Stimulated activated CD8-positive, alpha-beta memory T cell treated with anti-CD3 and anti-CD28 coated beads, Interleukin-4, amount 100 ng/mL, for 4 hours (primary cell): ENCODE measurements at places on chromosomes 1 and 21.

DNA sequence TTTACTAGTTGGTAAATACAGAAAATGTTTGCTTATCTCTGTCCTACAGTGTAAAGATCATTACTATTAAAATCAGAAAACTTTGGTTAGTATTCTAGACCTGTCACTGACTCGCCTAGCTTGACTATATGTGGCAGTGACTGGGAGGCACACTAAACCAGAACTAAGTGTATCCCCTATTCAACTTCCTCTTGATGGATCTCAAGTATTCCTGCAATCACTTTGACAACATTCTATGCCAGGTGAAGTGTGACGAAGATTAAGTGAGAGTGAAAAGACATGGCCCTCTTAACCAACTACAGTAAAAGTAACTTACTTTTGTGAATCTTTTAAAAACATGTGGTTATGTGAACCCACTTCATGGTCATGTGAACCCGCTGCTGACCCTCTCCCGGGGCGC is 223.0 kb upstream of the ADAMTS5 start:
- no peak for DNase-seq

GRCh38 chr1:21550097-21550496 is 40.9 kb downstream of the ALPL start:
- DNase-seq = no peak

- DNase-seq = no peak
Measured at GRCh38 chr21:42081931-42082381, 10.8 kb downstream of the UMODL1 start.

DNA sequence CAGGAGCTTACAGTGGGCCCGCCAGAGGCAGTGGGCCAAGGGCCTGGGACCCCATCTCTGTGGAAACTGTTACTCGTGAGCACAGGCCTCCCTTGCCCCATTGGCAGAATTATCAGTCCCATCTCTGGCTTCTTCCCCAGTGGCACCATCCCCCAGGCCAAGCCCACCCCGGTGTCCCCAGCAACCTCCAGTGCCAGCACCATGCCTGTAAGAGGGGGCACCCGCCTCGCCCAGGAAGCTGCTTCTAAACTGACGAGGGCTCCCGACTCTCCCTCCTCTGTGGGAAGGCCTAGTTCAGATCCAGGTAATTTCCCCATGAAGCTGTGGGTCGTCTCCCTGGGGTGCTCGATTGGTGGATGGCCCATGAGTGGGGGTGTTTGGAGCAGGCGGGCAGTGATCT is 46.8 kb downstream of the TNFRSF8 start:
- no peak for DNase-seq

- no peak for DNase-seq
Measured at GRCh38 chr1:8969937-8970336, 24.3 kb downstream of the CA6 start.

GRCh38 chr1:180933141-180933540 is 20.4 kb downstream of the KIAA1614 start:
- DNase-seq = no peak

GRCh38 chr1:110508028-110508940 is 10.7 kb downstream of the KCNA10 start:
- no peak for DNase-seq
